ENCODE measurements at places on chromosomes 11 and 22. TPM values are rescaled to one million over a fixed set of nuclear protein-coding genes. Genes with fewer than 3 reads are reported as not detected.

DNA sequence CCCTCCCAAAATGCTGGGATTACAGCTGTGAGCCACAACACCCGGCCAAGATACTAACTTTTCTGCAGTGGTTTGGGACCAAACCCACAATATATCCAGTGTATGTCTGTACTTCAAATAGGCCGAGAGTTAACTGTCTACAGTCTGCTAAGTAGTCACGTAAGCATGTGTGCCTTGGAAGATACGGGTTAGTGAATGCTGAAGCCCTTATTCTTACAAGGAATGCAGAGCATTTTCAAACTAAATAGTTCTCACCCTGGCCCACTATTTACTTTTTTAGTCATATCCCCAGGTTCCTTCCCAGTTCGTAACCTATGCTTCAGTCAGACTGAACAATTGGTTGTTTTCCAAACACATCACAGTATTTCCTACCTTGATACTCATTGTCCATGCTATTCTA is 176.0 kb downstream of the WNT11 start:
- no peak for DNase-seq

GRCh38 chr22:28395920-28396753 is 283.5 kb downstream of the TTC28 start:
- DNase-seq, result no peak

- DNase-seq, result no peak
These were observed 101.1 kb upstream of the FAT3 start for GRCh38 chr11:92123540-92123939.

- peak; percentile 1 for DNase-seq
These were observed 16.6 kb upstream of the GNB1L start for GRCh38 chr22:19871023-19871844.

- no peak for DNase-seq
These were observed 145.1 kb upstream of the OPCML start for GRCh38 chr11:133677387-133677786.

GRCh38 chr22:24703101-24703500 is 71.4 kb downstream of the PIWIL3 start:
- no peak for DNase-seq

DNA sequence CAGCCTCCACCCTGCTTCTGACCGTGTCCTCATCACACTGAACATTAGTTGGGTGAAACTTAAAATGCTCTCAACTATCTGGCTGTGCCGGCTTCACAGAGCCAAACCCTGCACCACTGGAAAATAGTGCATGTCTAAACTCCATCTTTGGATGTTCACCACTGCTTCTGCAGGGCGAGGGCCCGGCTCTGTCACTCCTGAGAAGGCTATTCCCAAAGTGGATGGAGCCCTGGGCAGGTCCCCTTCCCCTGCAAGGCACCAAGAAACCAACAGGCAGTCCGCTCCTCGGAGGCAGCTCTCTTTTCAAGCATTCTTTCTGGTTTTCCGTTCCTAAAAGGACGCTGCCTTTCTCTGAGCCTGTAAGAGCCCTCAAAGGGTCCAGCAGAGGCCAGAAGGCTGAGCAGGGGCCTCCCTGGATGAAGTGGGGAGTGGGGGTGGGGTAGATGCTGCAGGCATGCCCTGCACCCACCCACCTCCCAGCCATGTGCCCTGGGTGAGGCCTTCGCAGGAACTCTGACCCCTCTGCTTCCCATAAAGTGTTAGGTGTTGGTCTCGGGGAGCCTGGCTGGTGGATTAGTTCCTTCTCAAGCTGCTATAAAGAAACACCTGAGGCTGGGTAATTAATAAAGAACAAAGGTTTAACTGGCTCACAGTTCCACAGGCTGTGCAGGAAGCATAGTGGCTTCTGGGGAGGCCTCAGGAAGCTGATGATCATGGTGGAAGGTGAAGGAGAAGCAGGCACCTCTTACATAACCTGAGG is 23.3 kb downstream of the LINC01488 start:
- DNase-seq, result no peak

- DNase-seq, result no peak
These were observed 1.2 kb downstream of the CRYBB1 start for GRCh38 chr22:26616650-26617049.

- DNase-seq, result no peak
These were observed 164.4 kb upstream of the DDI1 start for GRCh38 chr11:103871923-103872551.

Gene CENATAC
- 67.7 TPM for total RNA-seq

Gene NOX4
- total RNA-seq, result 125 TPM

GRCh38 chr11:74397501-74398243 is 561 bp downstream of the PGM2L1 start:
- no peak for DNase-seq

- DNase-seq, result no peak
These were observed 999.7 kb upstream of the RAG2 start for GRCh38 chr11:37597776-37598175.

Gene OR6T1
- total RNA-seq, result not detected

GRCh38 chr11:72578051-72578450 is 96.2 kb downstream of the PDE2A start:
- no peak for DNase-seq

DNA sequence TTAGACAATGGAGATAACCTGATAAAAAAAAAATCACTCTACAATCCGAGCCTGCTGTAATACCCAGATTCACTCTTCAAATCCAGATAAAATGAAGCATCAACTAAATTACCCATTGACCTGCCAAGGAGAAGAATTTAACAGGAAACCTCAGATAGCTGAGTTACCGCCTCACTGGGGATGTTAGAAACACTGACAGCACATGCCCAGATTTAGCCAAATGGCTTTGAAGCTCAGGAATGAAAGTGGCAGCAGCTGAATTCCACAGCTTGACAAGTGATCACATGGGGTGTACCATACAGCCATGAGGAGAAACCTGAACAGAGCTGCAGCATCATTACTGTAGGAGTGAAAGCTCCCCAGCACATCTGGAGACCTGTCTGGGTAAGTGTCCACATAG is 807.6 kb downstream of the DLG2 start:
- DNase-seq, result no peak

Gene LMO1
- total RNA-seq, result not detected
